Fibroblast of the conjunctiva (primary cell): ENCODE measurements at places on chromosomes 4 and X.

- no peak for DNase-seq
These were observed 24.1 kb downstream of the OCIAD1 start for GRCh38 chr4:48854982-48855381.

GRCh38 chrX:15911734-15912550, 57.3 kb upstream of the AP1S2 start:
- no peak for DNase-seq

DNA sequence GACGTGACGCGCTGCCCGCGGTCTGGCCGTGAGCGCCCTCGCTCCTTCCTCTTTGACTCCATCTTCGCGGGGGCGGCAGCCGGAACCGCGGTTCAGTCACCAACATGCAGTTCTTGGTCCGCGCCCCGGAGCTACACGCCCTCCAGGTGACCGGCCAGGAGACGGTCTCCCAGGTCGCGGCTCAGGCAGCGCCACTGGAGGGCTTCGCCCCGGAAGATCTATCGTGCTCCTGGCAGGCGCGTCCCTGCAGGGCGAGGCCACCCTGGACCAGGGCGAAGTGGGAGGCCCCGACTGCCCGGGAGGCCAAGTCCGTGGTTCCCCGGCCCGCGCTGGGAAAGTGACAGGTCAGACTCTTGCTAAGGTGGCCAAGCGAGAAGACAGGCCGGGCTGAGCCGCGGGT, 2.9 kb downstream of the TRIML2 start:
- DNase-seq = no peak

DNA sequence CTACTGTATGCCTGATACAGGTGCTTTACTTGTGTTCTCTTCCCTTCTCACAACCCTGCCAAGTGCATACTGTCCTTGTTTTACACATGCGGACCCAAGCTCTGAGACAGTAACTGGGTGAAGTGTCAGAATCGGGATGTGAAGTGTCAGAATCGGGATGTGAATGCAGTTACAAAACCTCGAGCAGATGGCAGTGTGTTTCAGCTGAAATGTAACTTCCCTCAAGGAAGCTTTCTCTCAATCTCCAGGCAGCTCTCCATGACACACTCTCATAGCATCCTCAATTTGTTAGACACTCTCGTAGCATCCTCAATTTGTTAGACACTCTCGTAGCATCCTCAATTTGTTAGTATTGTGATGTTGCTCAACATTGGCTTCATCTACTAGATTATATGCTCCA, 1.1 kb upstream of the HPSE start:
- no peak for DNase-seq

GRCh38 chr4:124977045-124977444, 264.5 kb upstream of the ANKRD50 start:
- no peak for DNase-seq

DNA sequence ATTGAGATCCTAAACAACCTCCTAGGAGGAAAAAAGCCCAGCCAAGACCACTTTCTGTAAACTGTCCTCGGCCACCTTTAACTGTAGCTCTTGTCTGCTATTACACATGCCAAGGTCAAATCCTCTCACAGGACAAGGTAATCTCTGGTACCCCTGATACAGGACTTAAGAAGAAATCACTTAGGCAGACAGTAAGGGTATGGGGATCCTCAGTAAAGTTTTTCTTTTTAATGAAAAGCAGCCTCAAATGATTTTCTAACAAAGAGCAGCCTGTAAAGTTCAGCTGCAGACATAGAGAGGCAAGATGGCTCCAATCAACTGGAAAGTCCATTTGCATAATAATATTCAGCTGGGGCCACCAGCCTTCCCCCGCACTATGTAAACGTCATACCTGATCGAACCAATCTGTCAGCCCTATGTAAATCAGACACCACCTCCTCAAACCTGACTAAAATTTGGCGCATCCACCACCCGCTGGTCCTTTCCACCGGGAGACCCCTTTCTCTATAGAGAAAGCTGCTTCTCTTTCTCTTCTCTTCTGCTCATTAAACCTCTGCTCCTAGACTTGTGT, 14.6 kb upstream of the MPP1 start:
- no peak for DNase-seq
